ENCODE measurements at places on chromosomes 3 and 15.

GRCh38 chr3:173932624-173933023 lies 535.1 kb downstream of the NLGN1 start:
- no peak for DNase-seq
- H3K27ac ChIP-seq = no peak overlapping the region
- H3K4me1 ChIP-seq = no peaks in the 10 kb centered on the region
- no peaks in the 10 kb centered on the region for H3K36me3 ChIP-seq

DNA sequence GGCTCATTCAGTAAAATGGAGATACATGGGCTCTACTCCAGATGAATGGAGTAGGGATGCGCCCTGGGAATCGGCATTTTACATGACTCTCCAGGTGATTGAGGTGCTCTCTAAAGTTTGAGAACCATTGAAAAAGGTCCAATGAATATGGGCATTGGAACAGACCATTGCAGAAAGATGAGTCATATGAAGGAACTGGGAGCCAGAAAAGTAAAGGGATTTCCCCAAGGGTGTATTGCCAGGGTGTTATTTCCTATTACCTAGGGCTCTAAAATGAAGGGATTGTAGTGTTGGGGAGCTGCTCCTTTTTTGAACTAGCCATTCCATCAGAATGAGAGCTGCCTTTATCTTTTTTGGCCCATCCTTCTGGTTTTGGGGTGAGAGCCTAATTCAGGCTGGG lies 21.7 kb downstream of the CLDN11 start:
- H3K27me3 ChIP-seq = peaks cover 13% of the 10 kb centered on the region
- no peak overlapping the region for H3K4me3 ChIP-seq
- no peaks in the 10 kb centered on the region for H3K36me3 ChIP-seq

DNA sequence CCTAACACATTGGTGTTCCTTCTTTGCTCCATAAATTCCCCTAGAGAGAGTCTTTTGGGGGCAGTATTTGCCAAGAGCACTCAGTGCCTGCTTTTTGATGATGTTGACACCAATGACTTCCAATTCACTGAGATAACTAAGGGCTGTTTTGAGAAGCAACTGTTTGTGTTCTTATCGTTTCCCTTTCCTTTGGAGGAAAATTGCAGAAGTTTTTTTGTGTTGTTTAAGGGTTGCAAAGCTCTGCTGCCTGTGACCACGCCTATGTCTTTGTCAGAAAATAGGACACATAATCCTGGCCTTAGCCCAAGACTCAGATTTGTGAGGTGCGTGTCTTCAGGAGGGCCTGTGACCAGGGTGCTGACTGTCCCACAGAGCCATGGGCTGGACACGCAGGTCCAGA lies 99.6 kb downstream of the FAM43A start:
- DNase-seq = no peak
- H3K36me3 ChIP-seq = no peaks in the 10 kb centered on the region
- no peak overlapping the region for H3K4me3 ChIP-seq
- H3K4me1 ChIP-seq = no peaks in the 10 kb centered on the region

- H3K27ac ChIP-seq = no peak overlapping the region
- peaks cover 12% of the 10 kb centered on the region for H3K27me3 ChIP-seq
- no peak overlapping the region for H3K4me3 ChIP-seq
- H3K4me1 ChIP-seq = no peaks in the 10 kb centered on the region
- no peaks in the 10 kb centered on the region for H3K36me3 ChIP-seq
Observed at GRCh38 chr3:130354430-130354829, 9.0 kb downstream of the COL6A5 start.

GRCh38 chr3:128504533-128504915 lies 11.5 kb upstream of the GATA2 start:
- H3K27me3 ChIP-seq = peaks cover 14% of the 10 kb centered on the region
- H3K4me1 ChIP-seq = no peaks in the 10 kb centered on the region
- H3K36me3 ChIP-seq = no peaks in the 10 kb centered on the region
- DNase-seq = no peak
- no peak overlapping the region for H3K27ac ChIP-seq
- H3K4me3 ChIP-seq = no peak overlapping the region

- H3K27ac ChIP-seq = no peak overlapping the region
- H3K4me3 ChIP-seq = no peak overlapping the region
- DNase-seq = no peak
- no peaks in the 10 kb centered on the region for H3K36me3 ChIP-seq
- H3K27me3 ChIP-seq = no peaks in the 10 kb centered on the region
- H3K4me1 ChIP-seq = no peaks in the 10 kb centered on the region
Observed at GRCh38 chr3:147572970-147573340, 163.8 kb downstream of the ZIC1 start.

- H3K36me3 ChIP-seq = no peaks in the 10 kb centered on the region
- H3K27me3 ChIP-seq = peaks cover 2% of the 10 kb centered on the region
- DNase-seq = no peak
- no peak overlapping the region for H3K27ac ChIP-seq
- peaks cover 2% of the 10 kb centered on the region for H3K4me1 ChIP-seq
Observed at GRCh38 chr15:80461356-80462095, 57.3 kb downstream of the ARNT2 start.

DNA sequence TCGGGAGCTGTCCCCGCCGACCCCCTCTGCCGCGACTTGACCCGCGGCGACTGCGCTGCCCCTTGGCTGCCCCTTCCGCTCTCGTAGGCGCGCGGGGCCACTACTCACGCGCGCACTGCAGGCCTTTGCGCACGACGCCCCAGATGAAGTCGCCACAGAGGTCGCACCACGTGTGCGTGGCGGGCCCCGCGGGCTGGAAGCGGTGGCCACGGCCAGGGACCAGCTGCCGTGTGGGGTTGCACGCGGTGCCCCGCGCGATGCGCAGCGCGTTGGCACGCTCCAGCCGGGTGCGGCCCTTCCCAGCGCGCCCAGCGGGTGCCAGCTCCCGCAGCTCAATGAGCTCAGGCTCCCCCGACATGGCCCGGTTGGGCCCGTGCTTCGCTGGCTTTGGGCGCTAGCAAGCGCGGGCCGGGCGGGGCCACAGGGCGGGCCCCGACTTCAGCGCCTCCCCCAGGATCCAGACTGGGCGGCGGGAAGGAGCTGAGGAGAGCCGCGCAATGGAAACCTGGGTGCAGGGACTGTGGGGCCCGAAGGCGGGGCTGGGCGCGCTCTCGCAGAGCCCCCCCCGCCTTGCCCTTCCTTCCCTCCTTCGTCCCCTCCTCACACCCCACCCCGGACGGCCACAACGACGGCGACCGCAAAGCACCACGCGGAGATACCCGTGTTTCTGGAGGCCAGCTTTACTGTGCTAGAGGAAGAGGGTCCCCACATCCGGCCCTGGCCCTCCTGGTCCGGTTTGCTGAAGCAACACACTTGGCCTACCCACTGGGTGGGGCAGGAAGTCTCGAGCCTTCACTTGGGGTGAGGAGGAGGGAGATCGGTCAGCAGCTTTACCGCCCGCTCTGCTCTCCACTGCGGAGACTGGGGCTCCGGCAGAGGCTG lies at the start of gene RASSF1:
Gene RASSF1 (minus strand): TSS at position 389 of the 882 bp plus-strand sequence. CDS start 31 bp downstream, at position 358.
- peak within 1 kb of the TSS; percentile 98 for H3K27ac ChIP-seq
- H3K4me3 ChIP-seq = peak within 1 kb of the TSS; percentile 98
- H3K4me1 ChIP-seq = peaks cover 44% of the 10 kb centered on the region
- peak; percentile 84 for DNase-seq
- no peaks in the 10 kb centered on the region for H3K27me3 ChIP-seq

DNA sequence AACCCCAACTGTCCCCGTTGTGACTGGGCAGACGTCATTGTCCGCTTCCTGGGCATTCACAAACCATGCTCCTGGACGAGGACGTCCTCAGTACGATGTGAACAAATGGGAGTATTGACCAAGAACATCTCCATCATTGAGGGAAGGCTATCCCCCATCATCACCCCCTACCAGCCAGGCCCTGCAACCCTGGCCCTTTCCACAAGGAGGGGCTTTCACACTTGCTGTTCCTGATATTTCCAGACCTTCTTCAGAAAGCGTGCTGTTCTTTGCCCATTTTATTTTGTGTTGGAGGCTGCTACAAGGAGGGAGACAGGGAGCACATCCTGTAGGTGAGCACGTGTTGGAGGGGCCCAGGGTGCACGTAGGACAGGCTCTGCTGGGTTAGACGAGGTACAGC lies 277.0 kb upstream of the LRRC3B start:
- H3K27me3 ChIP-seq = no peaks in the 10 kb centered on the region
- no peaks in the 10 kb centered on the region for H3K36me3 ChIP-seq
- H3K4me1 ChIP-seq = no peaks in the 10 kb centered on the region
- DNase-seq = no peak
- no peak overlapping the region for H3K27ac ChIP-seq

DNA sequence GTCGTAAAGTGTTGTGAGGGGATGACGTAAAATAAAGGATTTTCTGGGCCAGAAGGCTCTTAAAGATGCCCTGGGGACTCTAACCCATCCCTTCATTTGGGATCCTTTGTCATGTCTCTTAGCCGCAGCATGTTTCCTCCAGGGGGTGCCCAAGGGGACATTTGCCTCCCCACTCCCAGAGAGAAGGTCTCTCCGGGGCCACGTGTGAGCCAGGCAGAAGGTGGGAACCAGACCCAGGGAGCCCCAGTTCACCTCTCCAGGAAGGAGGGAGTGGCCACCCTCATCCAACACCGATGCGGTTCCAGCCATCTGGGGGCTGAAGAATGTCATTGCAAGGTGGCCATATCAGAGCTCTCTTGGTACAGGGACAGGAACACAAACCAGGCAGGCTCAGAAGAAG lies 25.2 kb downstream of the ST8SIA2 start:
- H3K4me1 ChIP-seq = no peaks in the 10 kb centered on the region
- peaks cover 2% of the 10 kb centered on the region for H3K27me3 ChIP-seq
- no peak for DNase-seq

GRCh38 chr15:67372543-67372942 lies 118.0 kb downstream of the IQCH start:
- no peak overlapping the region for H3K27ac ChIP-seq
- no peaks in the 10 kb centered on the region for H3K36me3 ChIP-seq
- H3K27me3 ChIP-seq = peaks cover 1% of the 10 kb centered on the region
- DNase-seq = no peak
- H3K4me1 ChIP-seq = no peaks in the 10 kb centered on the region
- H3K4me3 ChIP-seq = no peak overlapping the region

GRCh38 chr3:195913382-195913781 lies 5.0 kb upstream of the TNK2 start:
- H3K36me3 ChIP-seq = no peaks in the 10 kb centered on the region
- no peak overlapping the region for H3K27ac ChIP-seq
- no peak overlapping the region for H3K4me3 ChIP-seq
- H3K4me1 ChIP-seq = peaks cover 16% of the 10 kb centered on the region

DNA sequence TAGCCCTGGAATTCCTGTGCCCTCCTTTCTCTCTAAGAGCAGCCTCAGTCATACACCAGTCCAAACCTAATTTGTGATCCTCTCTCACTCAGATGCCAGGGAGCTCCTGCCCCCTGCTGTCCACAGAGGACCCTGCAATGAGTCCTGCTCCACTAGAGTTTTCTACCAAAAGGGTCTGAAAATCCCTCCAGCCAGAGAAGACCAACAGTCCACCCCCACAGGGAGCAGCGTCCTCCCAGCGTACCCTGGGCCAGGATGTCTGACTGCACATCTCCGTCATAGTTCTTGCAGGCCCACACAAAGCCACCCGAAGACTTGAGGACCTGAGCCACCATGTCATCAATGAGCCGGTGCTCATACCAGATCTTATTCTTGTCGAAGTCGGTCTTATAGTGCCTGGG lies 15.4 kb downstream of the IDH2 start:
- no peak overlapping the region for H3K4me3 ChIP-seq
- peak; percentile 59 for DNase-seq
- H3K27me3 ChIP-seq = no peaks in the 10 kb centered on the region
- H3K36me3 ChIP-seq = peaks cover 15% of the 10 kb centered on the region

- peaks cover 17% of the 10 kb centered on the region for H3K4me1 ChIP-seq
- no peak overlapping the region for H3K27ac ChIP-seq
- no peaks in the 10 kb centered on the region for H3K36me3 ChIP-seq
- H3K4me3 ChIP-seq = no peak overlapping the region
- H3K27me3 ChIP-seq = peaks cover 6% of the 10 kb centered on the region
Observed at GRCh38 chr3:194095464-194095863, 40.5 kb upstream of the HES1 start.

- no peaks in the 10 kb centered on the region for H3K27me3 ChIP-seq
- H3K4me1 ChIP-seq = peaks cover 17% of the 10 kb centered on the region
- no peak overlapping the region for H3K27ac ChIP-seq
- H3K36me3 ChIP-seq = peaks cover 26% of the 10 kb centered on the region
- no peak overlapping the region for H3K4me3 ChIP-seq
- no peak for DNase-seq
Observed at GRCh38 chr3:37141676-37142075, 32.7 kb downstream of the LRRFIP2 start.

DNA sequence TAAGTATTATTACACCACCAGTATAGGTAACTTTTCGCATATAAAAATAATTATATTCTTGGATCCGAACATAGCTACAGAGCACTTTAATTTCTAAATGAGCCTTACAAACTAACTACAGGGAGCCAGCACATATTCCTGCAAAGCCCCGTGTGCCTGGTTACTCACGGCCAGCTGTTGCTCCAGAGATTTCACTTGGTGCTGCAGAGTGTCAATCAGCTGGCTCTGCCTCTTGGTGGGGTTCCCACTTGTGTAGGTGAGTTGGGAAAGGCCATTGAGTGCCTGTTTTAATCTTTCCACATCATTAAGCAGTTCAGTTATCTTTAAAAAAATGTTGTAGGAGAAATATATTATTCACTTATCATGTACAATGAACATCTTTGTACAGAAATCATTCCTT lies 98.9 kb downstream of the UACA start:
- peaks cover 2% of the 10 kb centered on the region for H3K4me1 ChIP-seq
- H3K27me3 ChIP-seq = no peaks in the 10 kb centered on the region
- no peaks in the 10 kb centered on the region for H3K36me3 ChIP-seq

- no peak overlapping the region for H3K4me3 ChIP-seq
- peaks cover 18% of the 10 kb centered on the region for H3K4me1 ChIP-seq
Observed at GRCh38 chr15:67880651-67881182, 40.9 kb upstream of the RNU6-1 start.

DNA sequence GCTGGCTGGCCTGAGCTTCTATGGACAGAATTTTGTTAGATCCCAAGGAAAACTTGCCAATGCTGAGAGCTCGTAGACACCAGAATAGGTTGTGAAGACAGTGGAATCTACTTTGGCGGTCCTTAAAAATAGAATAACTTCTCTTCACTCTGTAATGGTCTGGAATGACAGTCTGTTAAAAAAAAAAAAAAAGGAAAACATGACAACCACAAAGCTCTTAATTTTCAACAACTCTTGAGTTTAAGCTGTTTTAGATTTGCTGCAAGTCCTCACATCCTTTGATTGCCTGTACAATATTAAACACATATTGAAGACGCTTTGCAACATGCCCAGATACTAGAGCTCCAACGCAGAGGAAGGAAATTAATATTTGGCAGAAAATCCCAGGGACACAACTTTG lies 122.8 kb upstream of the GALNT15 start:
- H3K4me3 ChIP-seq = no peak overlapping the region
- H3K27me3 ChIP-seq = no peaks in the 10 kb centered on the region
- no peaks in the 10 kb centered on the region for H3K36me3 ChIP-seq
- H3K27ac ChIP-seq = no peak overlapping the region
- DNase-seq = no peak
- peaks cover 3% of the 10 kb centered on the region for H3K4me1 ChIP-seq

DNA sequence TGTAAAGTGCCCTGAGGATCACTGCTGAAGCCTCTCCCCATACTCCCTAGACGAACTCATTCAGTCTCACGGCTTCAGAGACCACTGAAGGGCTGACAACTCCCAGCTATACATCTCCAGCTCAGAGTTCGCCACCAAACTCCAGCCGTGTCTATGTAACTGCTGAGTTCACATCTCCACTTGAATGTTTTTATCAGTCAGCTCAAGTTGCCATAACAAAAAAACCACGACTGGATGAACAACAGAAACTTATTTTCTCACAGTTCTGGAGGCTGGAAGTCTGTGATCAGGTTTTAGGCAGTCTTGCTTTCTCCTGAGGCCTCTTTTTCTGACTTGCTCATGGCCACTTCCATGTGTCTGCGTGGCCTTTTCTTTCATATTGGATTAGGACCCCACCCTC lies 223.0 kb upstream of the LRRFIP2 start:
- no peak overlapping the region for H3K27ac ChIP-seq
- DNase-seq = no peak
- H3K36me3 ChIP-seq = peaks cover 57% of the 10 kb centered on the region
- H3K27me3 ChIP-seq = no peaks in the 10 kb centered on the region
